Neural crest cell (in vitro differentiated cells): ENCODE measurements at places on chromosomes 5 and 9.

DNA sequence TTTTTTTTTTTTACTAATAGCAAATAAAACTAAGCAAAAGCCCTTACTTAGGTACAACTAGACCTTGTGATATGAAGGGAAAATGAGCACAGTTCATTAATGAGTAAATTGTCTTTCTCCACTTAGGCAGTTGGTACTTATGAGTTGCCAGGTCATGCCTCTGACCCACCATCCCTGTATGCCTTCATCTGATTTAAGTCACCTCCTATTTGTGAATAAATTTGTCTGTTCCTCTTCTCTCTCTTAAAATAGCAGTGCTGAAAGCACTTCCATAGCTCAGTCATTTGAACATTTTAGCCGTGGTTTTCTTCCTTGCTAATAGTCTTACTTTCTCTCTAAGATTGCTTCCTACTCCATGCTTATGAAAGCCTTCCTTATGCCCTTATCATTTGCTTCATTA is 61.4 kb downstream of the SLC44A1 start:
- no peaks in the 10 kb centered on the region for H3K27me3 ChIP-seq
- no peak for DNase-seq
- H3K4me1 ChIP-seq = peaks cover 30% of the 10 kb centered on the region
- no peak overlapping the region for H3K4me3 ChIP-seq

DNA sequence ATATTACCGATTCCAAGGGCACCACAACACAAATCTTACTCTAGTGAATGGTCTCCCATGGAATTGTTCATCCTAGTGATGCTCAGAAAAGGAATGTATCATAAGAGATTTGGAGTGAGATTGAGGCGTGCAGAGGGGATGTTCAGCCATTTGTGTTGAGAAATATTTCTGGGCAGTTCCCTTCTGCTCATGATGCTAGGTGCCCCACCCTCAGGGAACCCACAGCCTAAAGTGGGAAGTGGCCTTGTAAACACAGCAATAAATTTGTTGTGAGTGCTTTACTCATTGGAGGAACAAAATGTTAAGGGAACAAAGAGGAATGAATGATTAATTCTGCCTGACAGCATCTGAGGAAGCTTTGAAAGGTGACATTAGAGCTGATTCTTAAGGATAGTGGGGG is 129.9 kb downstream of the TLE4 start:
- no peak for DNase-seq
- peaks cover 15% of the 10 kb centered on the region for H3K4me1 ChIP-seq
- H3K27me3 ChIP-seq = no peaks in the 10 kb centered on the region
- H3K36me3 ChIP-seq = peaks cover 12% of the 10 kb centered on the region
- peak overlapping the region; percentile 24 for H3K27ac ChIP-seq
- H3K4me3 ChIP-seq = no peak overlapping the region

DNA sequence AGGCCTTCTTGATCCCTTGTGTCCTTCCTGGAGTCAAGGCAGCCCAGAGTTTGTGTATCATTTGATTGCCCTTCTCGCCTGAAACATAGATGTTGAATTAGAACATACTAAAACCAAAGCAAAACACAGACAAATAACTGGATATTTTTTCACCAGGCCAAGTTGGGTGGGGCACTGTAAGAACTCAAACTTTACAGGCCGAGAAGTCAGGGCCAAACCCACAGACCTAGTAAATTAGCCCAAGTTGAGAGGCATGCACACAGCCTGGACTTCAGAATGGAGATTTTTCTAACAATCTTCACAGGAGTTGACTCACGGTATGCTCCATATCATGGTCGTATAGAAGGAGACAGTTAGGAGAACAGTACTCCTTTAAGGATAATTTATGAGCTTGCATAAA is 121.7 kb downstream of the PIK3R1 start:
- H3K36me3 ChIP-seq = peaks cover 3% of the 10 kb centered on the region
- H3K4me3 ChIP-seq = no peak overlapping the region
- H3K4me1 ChIP-seq = no peaks in the 10 kb centered on the region
- DNase-seq = no peak

DNA sequence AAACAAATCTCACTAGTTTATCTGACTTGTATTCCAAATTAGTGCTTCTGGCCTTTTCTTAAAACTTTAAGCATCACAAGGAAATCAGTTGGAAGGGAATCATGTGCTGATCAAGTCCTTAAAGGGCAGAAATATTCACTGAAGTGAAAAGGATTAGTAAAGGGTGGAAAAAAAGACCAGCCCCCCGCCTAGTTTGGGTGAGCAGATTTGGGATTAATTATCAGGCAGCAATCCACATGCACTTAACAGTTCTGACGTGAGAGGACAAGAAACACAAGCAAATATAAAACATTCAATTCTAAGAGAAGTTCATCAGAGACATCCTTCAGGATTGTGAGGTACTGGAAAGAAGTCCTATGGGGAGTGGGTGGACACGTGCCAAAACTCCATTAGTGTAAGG is at the start of gene TYRP1:
TSS of gene TYRP1 (plus strand) at position 245 of the 400 bp plus-strand sequence. CDS start 612 bp downstream, outside the sequence.
- H3K27me3 ChIP-seq = no peaks in the 10 kb centered on the region
- H3K36me3 ChIP-seq = no peaks in the 10 kb centered on the region
- no peak for DNase-seq
